ENCODE measurements at places on chromosomes 7 and 10.

- DNase-seq, result no peak
These were observed 56.3 kb downstream of the CADPS2 start for GRCh38 chr7:122829962-122830361.

DNA sequence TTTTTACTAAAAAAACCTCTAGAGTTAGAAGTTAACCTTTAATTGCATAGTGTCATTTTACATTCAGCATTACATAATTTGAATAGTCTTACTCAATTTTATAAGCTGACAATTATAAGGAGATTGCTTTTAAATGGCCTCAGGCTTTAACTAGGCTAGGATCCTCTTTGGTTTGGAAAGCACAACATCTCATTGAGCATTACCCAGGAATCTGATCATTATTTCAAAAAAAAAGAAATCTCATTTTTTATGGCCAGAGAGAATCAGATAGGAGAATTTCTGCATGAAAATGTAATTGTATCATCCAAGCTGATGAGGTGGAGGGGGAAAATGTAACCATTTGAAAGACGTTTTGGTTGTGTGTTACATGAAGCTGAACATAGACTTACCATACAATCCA lies 324.9 kb upstream of the POT1 start:
- no peak for DNase-seq

GRCh38 chr7:134044682-134045081 lies 82.5 kb upstream of the LRGUK start:
- no peak for DNase-seq

DNA sequence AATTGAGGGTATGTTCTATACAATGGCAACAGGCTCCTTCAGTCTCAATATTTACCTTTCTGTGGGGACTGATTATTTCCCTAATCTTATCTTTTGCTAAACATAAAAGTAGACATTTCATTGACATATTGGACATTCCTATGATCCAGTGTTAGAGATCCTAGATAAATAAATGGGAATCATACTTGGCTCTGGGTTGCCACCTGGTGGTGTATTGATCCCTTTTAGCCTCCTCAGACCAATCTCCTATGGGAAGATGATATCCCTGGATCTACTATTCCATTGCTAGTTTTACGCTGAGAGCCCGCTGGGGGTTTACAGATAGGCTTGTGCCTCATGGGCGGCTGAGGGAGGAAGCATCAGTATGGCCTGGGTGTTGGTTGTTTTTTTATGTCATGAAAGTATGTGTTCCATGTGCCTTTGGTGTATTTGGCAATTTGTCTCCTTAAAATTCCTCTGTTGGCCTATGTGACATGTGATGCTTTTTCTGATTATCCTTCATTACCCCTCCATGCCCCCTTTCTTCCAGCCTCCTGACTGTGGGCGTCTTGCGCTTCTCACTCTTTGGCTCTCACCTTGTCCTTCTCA lies 18.8 kb downstream of the CELF2 start:
- no peak for DNase-seq

GRCh38 chr7:74404741-74405140 lies 49.0 kb upstream of the GTF2IRD1 start:
- DNase-seq, result no peak

DNA sequence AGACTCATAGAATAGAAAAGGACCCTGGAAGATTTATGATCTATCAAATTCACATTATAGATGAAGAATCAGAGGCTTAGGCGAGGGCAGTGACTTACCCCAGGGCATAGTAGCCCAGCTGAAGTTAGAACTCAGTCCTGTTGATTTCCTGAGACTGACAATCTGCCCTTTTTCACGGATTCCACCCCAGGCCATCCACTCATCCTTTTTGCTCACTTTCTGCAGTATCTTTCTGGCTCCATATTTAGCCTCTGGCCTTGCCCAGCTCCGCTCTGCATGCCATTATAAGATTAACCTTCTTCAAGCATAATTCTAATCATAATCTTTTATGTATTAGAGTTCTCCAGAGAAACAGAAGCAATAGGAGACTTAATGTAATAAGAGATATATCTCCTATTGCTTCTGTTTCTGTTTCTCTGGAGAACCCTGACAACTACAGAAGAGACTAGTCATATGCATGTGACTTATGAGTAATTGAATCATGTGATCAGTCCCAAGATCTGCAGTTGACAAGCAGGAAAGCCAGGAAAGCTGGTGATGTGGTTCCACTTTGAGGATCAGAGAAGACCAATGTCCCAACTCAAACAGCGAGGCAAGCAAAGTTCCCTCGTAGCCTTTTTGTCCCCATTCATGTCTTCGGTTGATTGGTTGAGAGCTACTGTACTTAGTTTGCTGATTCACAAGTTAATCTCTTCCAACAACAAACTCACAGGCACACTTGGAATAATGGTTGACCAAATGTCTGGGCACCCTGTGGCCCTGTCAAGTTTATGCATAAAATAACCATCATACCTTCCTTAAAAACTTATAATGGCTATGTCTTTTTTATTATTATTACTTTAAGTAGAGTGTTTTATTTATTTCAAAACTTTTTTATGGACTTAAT lies 412.1 kb downstream of the SUGCT start:
- no peak for DNase-seq

GRCh38 chr7:47383072-47383471 lies 198.8 kb downstream of the TNS3 start:
- DNase-seq, result peak; percentile 51

DNA sequence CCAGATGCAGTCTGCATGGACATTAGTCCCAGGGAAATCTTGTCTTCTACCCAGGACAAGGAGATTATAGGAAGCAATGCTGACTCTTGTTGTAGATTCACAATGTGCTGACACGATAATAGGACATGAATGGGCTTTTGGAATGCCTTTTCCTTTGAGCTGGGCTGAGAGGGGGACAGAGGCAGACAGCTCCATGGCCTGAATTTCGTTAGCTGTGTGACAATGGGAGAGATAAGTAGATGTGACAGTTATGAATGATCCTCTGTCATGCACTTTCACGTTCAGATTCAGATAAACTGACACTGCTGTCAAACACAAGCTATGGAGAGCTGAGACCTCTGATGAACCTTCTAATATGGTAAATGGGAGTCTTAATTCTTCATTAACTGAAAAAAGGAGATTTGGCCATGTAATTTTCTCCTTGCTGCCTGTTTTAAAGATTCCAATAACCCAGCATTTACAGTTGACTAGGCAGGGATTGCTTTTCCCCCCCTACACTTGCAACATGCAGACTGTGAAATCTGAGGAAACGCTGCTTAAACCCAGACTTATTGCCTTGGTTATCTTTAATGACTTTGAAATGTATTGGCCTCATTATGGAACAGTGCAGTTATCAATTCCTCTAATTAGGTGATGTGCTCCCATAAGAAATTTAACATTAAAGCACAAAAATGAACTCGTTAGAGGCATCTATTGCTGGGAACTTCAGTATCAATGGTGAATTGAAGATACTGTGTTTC lies 669.3 kb downstream of the AUTS2 start:
- no peak for DNase-seq

GRCh38 chr10:66747451-66747850 lies 178.4 kb upstream of the LRRTM3 start:
- DNase-seq, result no peak

DNA sequence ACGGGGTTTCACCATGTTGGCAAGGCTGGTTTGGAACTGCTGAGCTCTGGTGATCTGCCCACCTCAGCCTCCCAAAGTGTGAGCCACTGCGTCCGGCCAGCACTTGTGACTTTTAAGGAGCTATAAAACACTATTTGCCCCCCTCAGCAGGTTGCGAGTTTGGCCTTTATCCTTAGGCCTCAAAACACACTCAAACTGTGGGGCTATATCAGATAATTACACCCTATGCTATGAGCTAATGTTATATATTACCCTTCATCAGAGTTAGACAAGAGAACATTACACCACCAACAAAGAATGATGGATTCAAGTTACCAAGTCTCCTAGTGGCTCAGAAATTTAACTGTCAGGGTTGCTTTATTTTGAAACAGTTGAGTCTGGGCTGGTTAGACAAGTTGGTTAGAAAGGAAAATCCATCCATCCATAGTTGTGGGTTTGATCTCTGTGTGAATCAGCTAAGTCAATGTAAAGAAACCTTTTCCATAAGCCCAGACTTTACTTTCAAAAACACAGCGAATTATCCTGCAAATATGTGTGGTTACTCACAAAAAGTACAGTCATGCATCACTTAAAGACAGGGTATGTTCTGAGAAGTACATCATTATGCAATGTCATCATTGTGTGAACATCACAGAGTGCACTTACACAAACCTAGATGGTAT lies 115.8 kb downstream of the SEMA3D start:
- no peak for DNase-seq

- DNase-seq, result peak; percentile 3
These were observed 147.1 kb upstream of the LRRN3 start for GRCh38 chr7:110943701-110944345.

DNA sequence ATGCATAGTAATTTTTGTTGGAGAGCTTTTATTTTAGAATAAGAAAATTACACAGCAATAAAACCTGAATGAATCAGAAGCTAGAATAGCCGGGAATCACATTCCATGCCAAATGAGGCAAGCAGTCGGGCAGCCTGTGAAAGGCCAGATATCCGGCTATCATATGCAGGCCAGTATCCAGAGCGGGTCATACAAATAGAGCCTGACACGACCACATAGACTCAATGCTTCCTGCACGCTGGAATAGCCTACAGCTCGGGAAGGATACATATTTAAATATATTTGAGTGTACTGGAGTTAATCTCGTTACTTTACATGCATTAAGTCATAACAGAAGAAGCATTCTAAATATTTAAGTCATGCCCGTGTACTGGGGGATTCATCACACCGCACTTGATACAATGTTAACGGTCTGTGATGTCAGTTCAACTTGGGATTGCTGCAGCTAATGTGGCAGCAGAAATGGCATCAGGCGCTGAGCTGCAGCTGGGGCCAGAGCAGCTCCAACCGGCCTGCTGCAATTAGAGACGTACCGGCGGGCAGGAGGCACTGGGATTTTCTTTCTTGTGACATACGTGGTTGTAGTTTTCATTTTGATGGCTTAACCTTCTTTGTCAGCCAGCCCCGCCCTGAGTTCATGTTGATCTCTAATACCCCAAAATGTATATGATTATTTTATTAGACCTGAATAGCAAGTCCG lies 112.0 kb downstream of the EBF3 start:
- no peak for DNase-seq

- DNase-seq, result no peak
These were observed 1078.3 kb downstream of the NRG3 start for GRCh38 chr10:82953331-82953730.

GRCh38 chr10:90985321-90985933 lies 64.5 kb upstream of the ANKRD1 start:
- DNase-seq, result no peak

DNA sequence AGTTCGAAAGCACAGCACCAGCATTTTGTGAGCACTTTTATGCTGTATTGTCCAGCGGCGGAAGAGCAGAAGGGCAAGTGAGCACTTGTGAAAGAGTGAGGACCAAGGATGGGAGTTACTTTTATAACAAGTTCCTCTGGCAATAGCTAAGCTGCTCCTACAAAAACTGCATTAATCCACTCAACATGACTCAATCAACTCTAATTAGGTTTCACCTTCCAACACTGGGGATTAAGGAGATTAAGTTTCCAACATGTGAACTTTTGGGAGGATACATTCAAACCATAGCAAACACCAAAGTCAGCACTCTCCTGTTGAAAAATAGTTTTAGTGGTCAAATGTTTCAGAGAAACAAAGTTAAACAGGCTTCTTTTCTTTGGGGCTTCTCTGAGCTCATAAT lies 844.5 kb downstream of the REEP3 start:
- no peak for DNase-seq

GRCh38 chr7:91800389-91800788 lies 80.1 kb downstream of the MTERF1 start:
- no peak for DNase-seq

DNA sequence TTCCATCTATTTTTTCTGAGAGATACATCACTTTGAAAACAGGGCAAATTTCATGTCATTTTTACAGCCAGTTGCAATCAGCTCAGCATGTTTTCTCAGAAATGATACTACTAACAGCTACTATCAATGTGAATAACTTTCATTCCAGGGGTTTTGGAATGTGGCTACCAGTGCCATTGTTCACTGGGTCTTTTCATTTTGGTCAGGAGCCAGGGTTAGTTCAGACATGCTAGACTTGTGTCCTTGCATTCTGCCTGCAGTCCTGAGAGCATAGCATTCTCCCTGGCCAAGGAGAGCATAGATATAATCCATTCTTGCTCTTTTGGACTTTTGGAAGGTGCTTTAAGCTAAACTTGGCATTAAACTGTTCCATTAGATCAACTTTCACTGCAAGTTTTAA lies 160.9 kb upstream of the NEBL start:
- no peak for DNase-seq

DNA sequence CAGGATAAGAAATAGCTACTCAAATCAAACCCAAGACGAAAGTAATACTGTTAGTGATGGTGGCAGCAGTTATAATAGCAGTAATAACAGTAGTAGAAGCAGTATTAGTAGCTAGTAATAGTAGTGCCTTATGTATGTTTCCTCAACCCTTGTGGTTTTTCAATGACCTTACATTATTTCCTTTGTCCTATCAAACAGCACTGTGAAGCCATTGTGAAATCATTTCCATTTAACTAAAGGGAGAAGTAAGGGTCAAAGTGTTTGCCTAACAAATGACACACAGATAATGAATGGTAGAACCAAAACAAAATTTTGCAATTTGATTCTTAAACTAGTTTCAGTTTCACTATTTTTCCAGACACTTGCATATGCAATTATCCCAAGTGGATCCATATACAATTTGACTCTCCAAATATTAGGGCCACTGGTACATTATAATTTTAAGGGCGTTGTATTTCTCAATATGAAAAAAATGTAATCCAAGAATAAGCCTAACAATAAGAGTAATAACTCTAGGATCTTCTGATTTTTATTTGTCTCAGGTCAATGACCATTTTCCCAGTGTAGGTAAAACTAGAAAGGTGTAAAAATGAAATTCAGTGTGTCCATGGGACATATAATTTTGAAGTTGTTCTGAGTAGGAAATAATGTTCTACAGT lies 33.7 kb upstream of the TMEM26 start:
- DNase-seq, result no peak

DNA sequence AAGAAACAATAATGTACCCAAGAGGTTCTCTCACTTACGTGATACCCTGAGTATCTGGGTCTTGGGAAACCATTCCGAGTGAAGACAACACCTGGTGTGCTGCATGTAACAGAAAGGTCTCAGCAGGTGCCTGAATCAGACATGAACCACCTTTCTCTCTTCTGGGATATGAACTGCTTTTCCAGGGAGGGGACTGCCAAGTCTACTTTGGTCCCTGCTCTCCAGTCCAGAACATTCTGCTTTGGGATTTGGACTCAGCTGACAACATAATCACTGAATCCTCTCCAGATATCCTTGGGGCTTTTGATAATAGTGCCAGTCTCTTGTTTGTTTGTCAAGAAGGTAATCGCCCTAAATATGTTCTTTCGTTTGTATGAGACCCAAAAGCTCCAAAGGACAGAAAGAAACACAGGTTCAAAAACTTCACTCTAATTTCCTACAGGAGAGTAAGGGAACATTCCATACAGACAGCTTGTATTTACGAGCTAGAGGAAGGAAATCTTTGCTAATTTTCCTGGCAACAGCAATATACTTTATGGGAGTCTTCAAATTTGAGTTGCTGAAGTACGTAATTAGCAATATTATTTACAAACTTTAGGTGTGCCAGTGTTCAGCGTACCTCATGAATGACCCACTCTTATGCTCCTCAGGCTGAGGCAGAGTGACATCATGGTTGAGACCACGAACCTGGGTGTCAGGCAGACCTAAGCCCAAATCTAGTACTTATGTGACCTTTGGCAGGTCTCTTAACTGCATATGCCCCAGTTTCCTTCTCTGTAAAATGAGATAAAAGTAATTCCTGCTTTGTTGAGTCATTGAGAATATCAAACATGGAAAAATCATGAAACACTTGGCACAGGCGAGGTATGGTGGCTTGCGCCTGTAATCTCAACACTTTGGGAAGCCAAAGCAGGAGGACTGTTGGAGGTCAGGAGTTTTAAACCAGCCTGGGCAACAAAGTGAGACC lies 5.4 kb downstream of the ABLIM1 start:
- no peak for DNase-seq
